Thoracic aorta (tissue), 2 donors: ENCODE measurements at places on chromosomes 7 and 10. TPM values are rescaled to one million over a fixed set of nuclear protein-coding genes. Genes with fewer than 3 reads are reported as not detected.
A peak's percentile ranks its signal among the peaks of the same experiment; 100 is the strongest.

The PRSS37 gene
- not detected for total RNA-seq

The EPO gene
- total RNA-seq: not detected

The C10orf95 gene
- total RNA-seq: not detected

The NEBL gene
- total RNA-seq: 1.4 TPM

The IFT22 gene
- 24.4 TPM for total RNA-seq

The ENTPD1 gene
- total RNA-seq: 32.1 TPM

The RFC2 gene
- 9.5 TPM for total RNA-seq

The WNT8B gene
- not detected for total RNA-seq

The PRXL2A gene
- 23.5 TPM for total RNA-seq

The CDHR3 gene
- total RNA-seq: 8.7 TPM

The VWA2 gene
- total RNA-seq: not detected

DNA sequence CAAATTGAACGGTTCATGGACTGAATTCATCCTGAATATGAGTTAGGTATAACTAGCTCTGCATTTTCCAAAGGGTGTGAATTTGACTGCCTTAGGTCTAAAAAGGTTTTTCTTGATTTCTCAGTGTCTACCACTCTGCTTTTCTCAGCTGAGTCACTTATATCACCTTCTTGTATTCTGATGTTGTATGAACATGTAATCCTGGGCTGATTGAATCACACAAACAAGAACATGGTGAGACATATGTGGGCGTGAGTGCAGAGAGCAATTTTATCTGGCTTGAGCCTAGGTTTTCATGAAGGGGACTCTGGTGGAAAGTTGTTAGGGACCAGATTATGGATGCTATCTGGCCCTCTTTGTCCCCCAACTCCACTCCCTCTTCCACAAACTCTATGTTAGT is 239.8 kb downstream of the SUGCT start:
- H3K36me3 ChIP-seq: no peaks in the 10 kb centered on the region
- DNase-seq: no peak
- H3K4me3 ChIP-seq: no peak overlapping the region

- no peak for DNase-seq
- peak overlapping the region; percentile 82 for H3K4me3 ChIP-seq
- peak overlapping the region; percentile 87 for H3K27ac ChIP-seq
- no peaks in the 10 kb centered on the region for H3K36me3 ChIP-seq
Measured at GRCh38 chr7:7565746-7566650, 686 bp upstream of the MIOS start.

DNA sequence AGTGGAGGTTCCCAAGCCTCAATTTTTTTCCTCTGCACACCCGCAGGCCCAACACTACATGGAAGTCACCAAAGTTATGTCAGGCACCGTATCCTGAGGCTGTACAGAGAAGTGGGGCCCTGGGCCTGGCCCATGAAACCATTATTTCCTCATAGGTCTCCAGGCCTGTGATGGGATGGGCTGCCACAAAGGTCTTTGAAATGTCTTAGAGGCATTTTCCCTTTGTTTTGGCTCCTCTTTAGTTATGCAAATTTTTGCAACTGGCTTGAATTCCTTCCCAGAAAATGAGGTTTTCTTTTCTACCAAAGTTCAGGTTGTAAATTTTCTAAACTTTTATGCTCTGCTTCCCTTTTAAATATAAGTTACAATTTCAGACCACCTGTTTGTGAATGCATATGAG is 365.2 kb downstream of the HGF start:
- no peak overlapping the region for H3K27ac ChIP-seq
- H3K4me1 ChIP-seq: no peaks in the 10 kb centered on the region
- no peaks in the 10 kb centered on the region for H3K27me3 ChIP-seq
- H3K4me3 ChIP-seq: no peak overlapping the region
- no peak for DNase-seq
- no peaks in the 10 kb centered on the region for H3K36me3 ChIP-seq

- DNase-seq: no peak
- no peaks in the 10 kb centered on the region for H3K36me3 ChIP-seq
- no peaks in the 10 kb centered on the region for H3K27me3 ChIP-seq
Measured at GRCh38 chr7:52017802-52018679, 701.4 kb upstream of the COBL start.

- no peaks in the 10 kb centered on the region for H3K4me1 ChIP-seq
- no peaks in the 10 kb centered on the region for H3K27me3 ChIP-seq
- no peak overlapping the region for H3K27ac ChIP-seq
Measured at GRCh38 chr7:158257516-158258410, 329.9 kb downstream of the PTPRN2 start.

DNA sequence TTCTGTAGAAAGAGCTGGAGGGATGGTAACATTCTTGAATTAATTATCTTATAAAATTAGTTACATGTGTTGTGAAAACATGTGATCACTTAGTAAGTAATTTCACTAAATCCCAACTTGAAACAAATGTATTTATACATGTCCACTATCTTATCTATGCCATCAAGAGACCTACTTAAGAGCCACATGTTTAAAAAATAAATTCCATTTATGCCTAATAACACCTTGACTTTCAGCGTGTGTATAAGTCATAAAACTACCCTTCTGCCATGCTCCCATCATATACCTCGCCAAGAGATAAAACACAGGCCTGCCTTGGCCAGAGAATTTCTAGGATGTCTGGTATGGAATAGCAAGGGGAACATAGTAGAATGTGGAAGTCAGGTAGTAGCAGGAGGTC is 37.3 kb downstream of the LIPJ start:
- no peak overlapping the region for H3K27ac ChIP-seq
- no peaks in the 10 kb centered on the region for H3K4me1 ChIP-seq
- no peak overlapping the region for H3K4me3 ChIP-seq
- H3K27me3 ChIP-seq: no peaks in the 10 kb centered on the region
- no peaks in the 10 kb centered on the region for H3K36me3 ChIP-seq

- no peak for DNase-seq
- no peaks in the 10 kb centered on the region for H3K27me3 ChIP-seq
- H3K36me3 ChIP-seq: no peaks in the 10 kb centered on the region
- peaks cover 13% of the 10 kb centered on the region for H3K4me1 ChIP-seq
- no peak overlapping the region for H3K4me3 ChIP-seq
Measured at GRCh38 chr7:116403265-116403664, 96.3 kb upstream of the CAV2 start.

GRCh38 chr10:117885206-117885829 is 161.4 kb downstream of the RAB11FIP2 start:
- H3K27ac ChIP-seq: no peak overlapping the region
- DNase-seq: no peak
- H3K4me3 ChIP-seq: no peak overlapping the region
- H3K36me3 ChIP-seq: no peaks in the 10 kb centered on the region

GRCh38 chr7:33698692-33699128 is 206.6 kb upstream of the BMPER start:
- H3K27ac ChIP-seq: no peak overlapping the region
- H3K27me3 ChIP-seq: no peaks in the 10 kb centered on the region
- H3K4me1 ChIP-seq: no peaks in the 10 kb centered on the region
- DNase-seq: no peak
- no peak overlapping the region for H3K4me3 ChIP-seq

- H3K27ac ChIP-seq: no peak overlapping the region
- no peaks in the 10 kb centered on the region for H3K36me3 ChIP-seq
- H3K27me3 ChIP-seq: no peaks in the 10 kb centered on the region
- no peaks in the 10 kb centered on the region for H3K4me1 ChIP-seq
Measured at GRCh38 chr10:99595770-99596465, 24.3 kb downstream of the SLC25A28 start.

DNA sequence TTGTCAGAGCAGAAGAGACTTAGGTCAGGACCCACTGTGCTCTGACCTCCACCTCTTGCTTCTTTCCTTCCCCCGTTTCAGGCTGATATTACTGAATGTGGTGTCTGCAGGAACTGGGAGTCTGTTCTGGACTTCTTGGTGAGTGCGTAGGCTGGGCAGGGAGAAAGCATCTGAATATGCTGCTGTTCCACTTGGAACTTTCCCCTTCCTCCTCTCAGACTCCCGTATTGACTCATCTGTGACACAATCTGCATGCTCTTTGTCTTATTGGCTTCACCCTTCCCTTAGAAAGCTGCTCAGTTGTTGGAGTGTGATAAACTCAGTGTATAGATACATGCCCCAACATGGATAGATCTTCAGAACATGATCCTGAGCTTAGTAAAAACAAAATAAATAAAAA is 137.6 kb upstream of the HABP2 start:
- no peak for DNase-seq
- H3K36me3 ChIP-seq: no peaks in the 10 kb centered on the region
- no peak overlapping the region for H3K27ac ChIP-seq
- H3K27me3 ChIP-seq: no peaks in the 10 kb centered on the region

DNA sequence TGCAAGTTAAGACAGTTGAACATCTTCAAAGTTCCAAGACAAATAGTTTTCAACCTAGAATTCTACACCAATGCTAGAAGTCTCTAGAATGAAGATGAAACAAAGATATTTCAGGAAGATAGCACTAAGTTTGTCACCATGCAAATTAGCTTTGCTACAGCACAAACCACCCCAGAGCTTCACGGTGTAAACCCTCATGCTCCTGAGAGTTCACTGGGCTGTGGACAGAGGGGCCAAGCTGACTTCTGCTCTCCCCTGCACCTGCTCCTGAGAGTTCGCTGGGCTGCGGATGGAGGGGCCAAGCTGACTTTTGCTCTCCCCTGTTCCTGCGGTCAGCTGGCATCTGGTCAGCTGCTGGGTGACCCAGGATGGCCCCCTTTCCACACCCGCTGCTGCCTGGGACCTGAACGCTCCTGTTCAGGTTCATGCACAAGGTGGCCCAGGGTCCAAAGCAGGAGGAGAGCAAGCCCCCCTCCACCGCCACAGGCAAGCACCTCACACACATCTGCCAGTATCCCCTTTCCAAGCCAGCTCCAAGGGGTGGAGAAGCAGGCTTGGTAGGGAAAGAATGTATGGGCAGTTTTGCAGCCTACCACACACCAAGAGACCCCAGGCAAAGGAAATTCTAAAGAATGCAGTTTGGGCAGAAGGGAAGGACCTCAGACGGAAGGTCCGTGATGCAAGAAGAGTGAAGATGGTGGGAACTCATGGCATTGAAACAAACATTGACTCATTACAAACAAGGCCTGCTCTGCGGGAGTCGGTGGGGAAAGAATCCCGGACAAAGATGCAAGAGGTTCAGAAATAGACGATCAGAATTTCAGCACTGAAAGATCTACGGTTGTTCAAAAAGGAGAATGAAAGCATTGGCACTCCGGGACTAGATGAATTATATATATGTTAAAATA is 137.8 kb upstream of the PPP2R2D start:
- no peak for DNase-seq
- no peaks in the 10 kb centered on the region for H3K27me3 ChIP-seq
- no peak overlapping the region for H3K27ac ChIP-seq
- H3K36me3 ChIP-seq: no peaks in the 10 kb centered on the region

- no peaks in the 10 kb centered on the region for H3K36me3 ChIP-seq
- H3K27ac ChIP-seq: no peak overlapping the region
- H3K27me3 ChIP-seq: no peaks in the 10 kb centered on the region
- H3K4me3 ChIP-seq: no peak overlapping the region
Measured at GRCh38 chr7:86928308-86928707, 131.1 kb downstream of the ELAPOR2 start.

GRCh38 chr7:112122144-112122543 is 84.1 kb downstream of the DOCK4 start:
- H3K4me3 ChIP-seq: no peak overlapping the region
- no peak overlapping the region for H3K27ac ChIP-seq
- H3K4me1 ChIP-seq: no peaks in the 10 kb centered on the region
- H3K36me3 ChIP-seq: no peaks in the 10 kb centered on the region

DNA sequence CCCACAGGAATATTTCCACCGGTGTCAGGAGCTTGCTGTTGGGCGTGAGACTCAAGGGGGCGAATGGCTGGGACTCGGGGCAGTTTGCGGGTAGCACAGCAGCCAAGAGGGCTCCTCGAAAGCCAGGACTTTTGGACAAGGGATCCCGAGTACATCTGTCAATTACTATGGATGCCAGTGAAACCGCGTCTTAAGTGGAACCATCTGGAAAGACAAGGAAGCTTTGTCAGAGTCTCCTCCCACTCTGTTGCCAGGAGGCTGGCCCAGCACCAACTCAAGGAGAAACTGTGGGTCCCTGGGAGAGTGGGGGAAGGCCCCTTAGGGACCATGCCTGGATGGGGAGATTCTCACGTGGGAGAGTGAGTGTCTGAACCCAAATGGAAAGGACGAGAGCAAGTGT is 57.1 kb downstream of the C10orf143 start:
- H3K27ac ChIP-seq: no peak overlapping the region
- H3K4me1 ChIP-seq: no peaks in the 10 kb centered on the region
- H3K27me3 ChIP-seq: no peaks in the 10 kb centered on the region
- no peak for DNase-seq
- no peak overlapping the region for H3K4me3 ChIP-seq

DNA sequence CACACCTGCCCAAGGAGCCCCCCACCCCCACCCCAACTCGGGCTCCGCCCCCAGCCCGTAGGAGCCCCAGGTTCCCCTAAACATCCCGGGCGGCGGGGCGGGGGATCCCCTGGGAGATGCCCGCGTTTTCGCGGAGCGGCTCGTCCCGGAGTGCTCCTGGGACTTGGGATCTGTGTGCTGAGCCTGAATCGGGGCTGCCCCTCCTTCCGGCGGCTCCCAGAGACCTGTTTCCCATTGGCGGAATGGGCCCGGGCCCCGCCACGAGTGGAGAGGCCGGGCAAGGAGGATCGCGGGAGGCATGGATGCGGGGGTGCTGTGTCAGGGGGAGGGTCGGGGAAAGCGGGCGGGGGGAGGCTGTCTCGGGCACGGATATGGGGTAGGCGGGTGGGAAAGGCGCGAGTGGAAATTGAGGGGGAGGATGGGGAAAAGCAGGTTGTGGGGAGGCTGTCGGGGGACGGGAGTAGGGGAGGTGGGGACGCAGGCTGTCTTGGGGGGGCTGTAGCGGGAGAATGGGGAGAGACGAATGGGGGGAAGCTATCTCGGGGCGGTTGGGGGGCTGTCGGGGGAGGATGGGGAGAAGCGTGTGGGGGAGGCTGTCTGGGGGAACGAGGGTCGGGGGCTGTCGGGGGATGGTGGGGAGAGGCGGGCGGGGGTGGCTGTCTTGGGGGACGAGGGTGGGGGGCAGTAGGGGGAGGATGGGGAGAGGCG is 572 bp upstream of the BHLHA15 start:
- no peak overlapping the region for H3K27ac ChIP-seq
- no peak for DNase-seq
- no peaks in the 10 kb centered on the region for H3K27me3 ChIP-seq
- no peaks in the 10 kb centered on the region for H3K4me1 ChIP-seq
- H3K36me3 ChIP-seq: peaks cover 6% of the 10 kb centered on the region

DNA sequence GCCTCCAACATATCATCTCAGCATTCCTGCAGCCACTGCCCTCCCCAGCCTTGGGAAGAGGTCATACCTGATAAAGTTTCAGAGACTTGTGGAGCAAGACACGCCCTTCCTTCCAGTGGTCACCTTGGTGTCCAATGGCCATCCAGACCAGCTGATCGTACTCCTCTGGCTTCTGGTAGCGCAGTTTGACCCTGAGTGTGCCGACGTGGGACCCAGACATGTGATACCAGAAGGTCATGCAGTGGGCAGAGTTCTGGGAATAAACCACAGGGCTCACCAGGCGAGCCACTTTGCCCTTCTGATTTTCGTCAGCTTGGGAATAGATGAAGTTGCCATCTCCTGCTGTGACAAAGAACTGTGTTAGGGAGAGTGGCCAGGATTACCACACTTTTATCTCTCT is 148.3 kb downstream of the NRP1 start:
- no peaks in the 10 kb centered on the region for H3K4me1 ChIP-seq
- DNase-seq: no peak
- no peaks in the 10 kb centered on the region for H3K27me3 ChIP-seq
- H3K27ac ChIP-seq: no peak overlapping the region
